ENCODE measurements at places on chromosomes 5 and 9. TPM values are rescaled to one million over a fixed set of nuclear protein-coding genes. Genes with fewer than 3 reads are reported as not detected.

The PPP2R2B gene
- 20.0 TPM for polyA plus RNA-seq

The TAS2R1 gene
- not detected for polyA plus RNA-seq

The TRIM7 gene
- polyA plus RNA-seq: 0.57 TPM

The TRIP13 gene
- 17.9 TPM for polyA plus RNA-seq

The MARVELD2 gene
- polyA plus RNA-seq: 18.7 TPM

The SHOC1 gene
- polyA plus RNA-seq: not detected

The GRIN1 gene
- polyA plus RNA-seq: 0.48 TPM

The IGIP gene
- polyA plus RNA-seq: 0.32 TPM

The ADCY2 gene
- 35.8 TPM for polyA plus RNA-seq

The NUTM2G gene
- 0.42 TPM for polyA plus RNA-seq

The EFNA5 gene
- polyA plus RNA-seq: 9.4 TPM

The GPX8 gene
- 11.2 TPM for polyA plus RNA-seq

The ARRDC1 gene
- polyA plus RNA-seq: 94.0 TPM

The GPR151 gene
- 0.03 TPM for polyA plus RNA-seq

The CER1 gene
- polyA plus RNA-seq: 0.28 TPM

The TLX3 gene
- not detected for polyA plus RNA-seq

The GPRIN1 gene
- polyA plus RNA-seq: 3.3 TPM

The PDE6A gene
- polyA plus RNA-seq: not detected

The CKMT2 gene
- polyA plus RNA-seq: 5.0 TPM

The BTNL3 gene
- polyA plus RNA-seq: not detected

The MAN2A1 gene
- polyA plus RNA-seq: 29.1 TPM

The ASPN gene
- not detected for polyA plus RNA-seq

The ADAMTSL1 gene
- polyA plus RNA-seq: 1.1 TPM

The HINT1 gene
- polyA plus RNA-seq: 281 TPM

The CDKN2A gene
- 0.51 TPM for polyA plus RNA-seq

The SCGB3A2 gene
- polyA plus RNA-seq: 47.1 TPM

The RNF183 gene
- 0.15 TPM for polyA plus RNA-seq

The OLFM1 gene
- polyA plus RNA-seq: 49.7 TPM

The C9orf153 gene
- 0.05 TPM for polyA plus RNA-seq

The FIBCD1 gene
- 8.8 TPM for polyA plus RNA-seq

The C5orf58 gene
- polyA plus RNA-seq: 0.24 TPM

The TMEM203 gene
- 67.1 TPM for polyA plus RNA-seq

The ECSCR gene
- polyA plus RNA-seq: 4.9 TPM
